Stimulated activated CD8-positive, alpha-beta memory T cell treated with anti-CD3 and anti-CD28 coated beads, Interleukin-4, amount 100 ng/mL, for 4 hours (primary cell): ENCODE measurements at places on chromosomes 3 and 15.

- no peak for DNase-seq
Observed at GRCh38 chr15:50685191-50685975, 1.2 kb downstream of the TRPM7 start.

- DNase-seq: no peak
Observed at GRCh38 chr3:126961791-126962461, 21.0 kb upstream of the PLXNA1 start.

DNA sequence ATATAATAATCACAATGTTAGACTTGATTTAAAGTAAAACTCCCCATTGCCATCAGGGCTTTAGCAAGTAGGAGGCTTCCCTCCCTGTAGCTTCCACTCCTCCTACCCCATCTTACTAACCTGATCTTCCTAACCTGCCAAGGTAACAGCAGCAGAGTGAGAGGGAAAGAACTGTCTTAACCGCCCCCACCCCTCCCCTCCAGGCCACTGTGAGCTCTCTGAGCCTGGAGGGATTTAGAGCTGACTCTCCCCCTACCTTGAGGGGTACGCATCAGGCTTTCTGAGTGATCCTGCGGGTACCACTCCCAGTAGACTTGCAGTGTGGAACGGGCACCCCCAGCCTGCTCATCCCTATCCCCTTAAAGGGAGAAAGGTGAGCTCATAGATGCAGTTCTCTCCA, 11.4 kb upstream of the PRSS50 start:
- no peak for DNase-seq

GRCh38 chr15:40075298-40076044, 33.2 kb downstream of the BMF start:
- no peak for DNase-seq

GRCh38 chr3:69240651-69241568, 118.5 kb upstream of the LMOD3 start:
- DNase-seq: no peak

GRCh38 chr3:127464642-127465041, 125.9 kb downstream of the TPRA1 start:
- DNase-seq: no peak

DNA sequence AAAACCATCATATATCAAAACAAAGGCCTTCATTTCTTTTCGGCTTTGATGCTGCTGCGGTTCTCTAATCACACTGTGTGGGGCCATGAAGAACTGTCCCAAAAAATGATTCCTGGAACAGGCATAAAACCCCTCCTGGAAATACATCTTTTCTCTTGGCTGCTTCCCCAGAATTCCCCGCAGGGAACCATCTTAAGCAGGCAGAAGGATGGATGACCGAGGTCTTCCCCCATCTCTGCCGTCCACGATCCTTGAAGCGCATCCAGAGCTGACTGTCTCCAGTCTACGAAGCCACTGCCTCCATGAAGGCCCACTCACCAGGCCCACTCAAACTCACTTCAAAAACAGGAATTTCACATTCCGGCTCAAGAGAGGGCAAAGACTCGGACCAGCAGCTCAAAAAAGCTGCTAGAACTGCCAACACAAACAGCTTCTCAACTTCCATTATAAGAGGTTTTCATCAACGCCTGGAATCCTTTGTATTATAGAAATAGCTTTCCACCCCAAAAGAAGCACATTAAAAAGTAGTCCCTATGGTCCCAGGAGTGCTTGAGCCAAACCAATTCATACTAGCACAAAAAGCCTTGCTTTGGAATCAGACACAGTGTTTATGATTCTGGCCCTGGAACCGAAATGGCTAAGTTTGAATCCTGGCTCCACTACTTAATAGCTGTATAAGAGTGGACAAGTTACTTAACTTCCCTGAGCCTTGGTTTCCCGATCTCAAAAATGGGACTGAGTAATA, 487.5 kb upstream of the WNT5A start:
- DNase-seq: no peak

GRCh38 chr15:92990031-92990430, 89.9 kb downstream of the CHD2 start:
- DNase-seq: no peak

GRCh38 chr3:105499961-105500360, 133.3 kb downstream of the ALCAM start:
- DNase-seq: no peak

DNA sequence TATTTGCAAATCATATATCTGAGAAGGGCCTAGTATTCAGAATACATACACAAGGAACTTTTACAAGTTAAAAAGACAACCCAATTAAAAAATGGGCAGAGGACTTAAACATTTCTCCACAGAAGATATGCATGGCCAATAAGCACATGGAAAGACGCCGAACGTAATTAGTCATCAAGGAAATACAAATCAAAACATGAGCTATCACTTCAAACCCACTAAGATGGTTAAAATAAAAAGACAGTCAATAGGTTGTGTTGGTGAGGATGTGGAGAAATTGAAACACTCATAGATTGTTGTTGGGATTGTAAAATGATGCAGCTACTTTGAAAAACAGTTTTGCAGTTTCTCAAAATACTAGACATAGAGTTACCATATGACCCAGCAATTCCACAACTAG, 61.2 kb upstream of the NEO1 start:
- DNase-seq: no peak

DNA sequence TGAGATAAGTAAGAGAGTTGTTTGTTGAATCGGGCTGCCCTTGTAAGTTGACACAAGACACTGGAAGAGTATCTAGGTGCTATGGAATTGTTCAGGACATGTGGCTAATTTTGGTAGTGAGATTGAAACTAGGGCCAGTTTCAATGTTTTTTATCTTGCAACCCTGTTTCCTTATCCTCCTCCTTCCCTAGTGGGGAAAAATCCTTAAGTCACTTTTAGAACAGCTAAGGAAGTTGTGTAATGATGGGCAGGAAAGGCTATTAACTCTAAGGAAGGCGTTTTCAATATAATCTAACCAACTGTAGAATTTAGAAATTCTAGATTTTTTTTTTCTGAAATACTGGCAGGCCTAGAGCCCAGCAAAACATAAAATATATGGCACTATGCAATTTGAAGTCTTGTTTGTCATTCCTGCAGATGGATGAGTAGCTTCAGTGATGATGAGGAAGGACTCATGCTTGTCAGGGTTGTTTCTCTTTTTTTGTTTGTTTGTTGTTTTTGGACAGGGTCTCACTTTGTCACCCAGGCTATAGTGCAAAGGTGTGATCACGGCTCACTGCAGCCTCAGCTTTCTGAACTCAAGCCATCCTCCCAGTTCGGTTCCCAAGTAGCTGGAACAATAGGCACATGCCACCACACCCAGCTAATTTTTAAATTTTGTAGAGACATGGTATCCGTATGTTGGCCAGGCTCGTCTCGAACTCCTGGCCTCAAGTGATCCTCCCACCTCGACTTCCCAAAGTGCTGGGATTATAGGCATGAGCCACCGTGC, 27.6 kb upstream of the ADAMTS9 start:
- no peak for DNase-seq

- DNase-seq: no peak
Observed at GRCh38 chr3:149339931-149340309, 6.5 kb upstream of the TM4SF18 start.

- no peak for DNase-seq
Observed at GRCh38 chr3:100454677-100455076, 37.7 kb upstream of the TMEM45A start.

DNA sequence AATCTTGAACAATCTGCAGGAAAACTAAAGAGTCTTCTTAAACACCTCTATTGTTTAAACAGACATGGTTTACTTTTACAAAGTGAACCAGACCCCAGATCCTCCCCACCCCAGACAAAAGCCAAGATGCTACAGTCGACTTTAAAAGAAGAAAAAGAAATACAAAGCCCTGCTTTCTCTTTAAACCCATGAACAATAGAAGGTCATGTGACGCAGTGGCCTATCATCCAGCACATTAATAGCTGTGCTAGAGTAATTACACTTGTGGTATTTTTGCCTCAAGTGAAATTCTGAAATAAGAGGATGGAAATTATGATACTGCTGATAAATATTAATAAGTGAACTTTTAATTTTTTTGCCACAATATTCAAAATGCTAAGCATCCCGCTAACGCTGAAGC, 613.4 kb downstream of the FOXP1 start:
- no peak for DNase-seq

DNA sequence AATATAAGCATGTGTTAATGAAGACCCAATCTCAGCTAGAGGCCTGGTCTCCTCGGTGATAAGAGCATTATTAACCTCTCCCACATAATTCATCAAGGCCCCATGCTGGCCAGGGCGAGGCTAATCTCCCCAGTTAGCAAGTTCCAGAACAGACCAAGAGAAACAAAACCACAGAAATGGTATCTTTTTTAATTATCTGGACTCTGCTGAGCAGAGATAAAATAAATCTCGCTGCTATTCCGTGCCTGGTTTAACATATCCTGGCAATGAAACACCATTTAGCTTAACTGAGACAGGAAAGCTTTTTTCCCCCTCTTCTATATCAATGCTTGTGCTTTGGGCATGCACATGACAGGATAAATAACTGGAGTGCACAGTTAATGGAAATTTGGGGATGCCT, 72.5 kb upstream of the ARHGEF3 start:
- no peak for DNase-seq

DNA sequence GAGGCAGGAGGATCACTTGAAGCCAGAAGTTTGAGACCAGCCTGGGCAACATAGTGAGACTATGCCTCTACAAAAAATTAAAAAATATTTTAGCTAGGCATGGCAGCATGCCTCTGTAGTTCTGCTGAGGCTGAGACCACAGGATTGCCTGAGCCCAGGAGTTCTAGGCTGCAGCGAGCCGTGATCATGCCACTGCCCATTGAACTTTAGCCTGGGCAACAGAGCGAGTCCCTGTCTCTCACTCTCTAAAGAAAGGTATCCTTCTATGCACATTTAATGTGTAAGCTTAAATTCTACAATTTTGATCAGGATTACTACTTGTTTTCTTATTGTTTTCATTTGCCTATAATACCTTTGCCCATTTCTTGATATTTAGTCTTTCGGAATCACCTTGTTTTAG, 26.8 kb downstream of the GALK2 start:
- no peak for DNase-seq

DNA sequence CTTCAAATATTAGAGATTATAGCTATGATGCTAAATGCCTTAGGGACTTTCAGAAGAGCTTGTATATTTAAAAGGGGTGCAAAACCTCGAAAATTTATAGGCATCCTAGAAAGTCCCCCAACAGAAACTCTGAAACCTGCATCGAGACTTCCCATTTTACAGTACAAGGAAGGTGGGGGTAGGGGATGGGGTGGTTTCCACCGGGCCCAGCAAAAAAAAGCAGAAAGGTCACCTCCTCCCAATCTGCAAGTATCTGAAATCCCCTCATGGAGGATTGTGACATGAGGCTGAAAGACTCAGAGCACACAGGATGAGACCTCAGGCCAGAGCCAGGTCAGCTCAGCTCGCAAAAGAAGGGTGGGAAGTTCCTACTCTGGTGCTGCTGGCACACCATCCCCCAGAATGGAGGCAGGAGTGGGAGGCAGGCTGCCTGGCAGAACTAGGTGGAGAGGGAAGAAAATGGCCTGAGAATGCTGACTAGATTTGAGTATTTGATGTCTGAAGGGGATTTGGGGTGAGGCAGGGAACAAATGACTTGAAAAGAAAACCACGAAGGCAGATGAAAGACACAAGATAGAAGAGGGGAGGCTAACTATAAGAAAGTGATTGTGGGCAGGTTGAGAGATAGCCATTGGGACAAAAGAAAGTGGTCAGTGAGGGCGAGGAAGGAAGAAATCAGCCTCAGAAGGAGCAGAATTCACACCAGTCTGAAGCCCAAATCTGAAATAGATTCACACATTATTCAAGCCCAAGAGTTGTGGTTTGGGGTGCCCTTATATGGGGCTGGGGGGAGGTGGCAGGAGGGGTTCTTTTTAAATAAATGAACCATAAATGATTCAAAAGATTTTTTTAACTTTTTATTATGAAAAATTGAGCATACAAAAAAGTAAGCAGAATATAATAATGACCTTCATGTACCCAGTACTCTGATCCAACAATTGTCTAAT, 22.5 kb upstream of the TSC22D2 start:
- DNase-seq: no peak

DNA sequence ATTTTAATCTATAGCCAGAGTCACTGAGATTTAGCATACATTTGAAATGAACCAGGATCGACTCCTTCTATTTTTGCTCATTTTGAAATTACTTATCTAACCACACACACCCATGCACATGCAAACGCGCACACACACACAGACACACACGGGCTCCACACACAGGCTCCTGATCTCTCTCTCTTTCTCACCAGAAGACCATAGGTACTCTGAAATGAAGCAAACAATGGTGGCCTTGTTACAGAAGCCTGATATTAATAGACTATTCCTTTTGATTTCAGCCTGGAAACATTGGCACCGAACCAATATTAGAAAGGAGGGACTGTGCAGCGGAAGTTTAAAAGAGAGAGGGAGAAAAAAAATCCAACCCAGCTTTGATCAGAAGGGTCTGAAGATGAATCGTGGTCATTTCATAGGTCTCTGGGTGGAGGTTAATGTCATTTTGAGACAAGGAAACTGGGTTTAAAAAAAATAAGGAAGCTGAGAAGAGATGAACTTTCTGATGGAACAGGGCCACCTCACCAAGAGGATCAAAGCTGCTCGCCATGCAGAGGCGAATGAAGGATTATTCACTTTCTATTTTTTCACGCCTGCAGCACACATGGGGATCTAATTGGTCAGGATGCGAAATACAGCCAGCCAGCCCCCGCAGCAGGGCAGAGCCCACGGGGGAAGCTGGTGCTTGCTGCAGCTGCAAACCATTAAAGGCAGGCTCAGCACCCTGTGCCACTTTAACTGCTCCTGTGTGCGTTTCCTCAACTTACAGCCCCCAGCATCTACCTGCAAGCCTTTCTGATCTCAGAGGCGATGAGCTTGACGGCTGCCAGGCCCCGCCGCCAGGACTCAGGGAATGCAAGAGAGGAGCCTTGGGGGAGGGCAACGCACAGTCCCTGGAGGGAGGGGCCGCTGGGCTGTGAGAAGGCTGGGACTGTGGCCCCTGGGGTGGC, 88.8 kb downstream of the HES1 start:
- DNase-seq: no peak

DNA sequence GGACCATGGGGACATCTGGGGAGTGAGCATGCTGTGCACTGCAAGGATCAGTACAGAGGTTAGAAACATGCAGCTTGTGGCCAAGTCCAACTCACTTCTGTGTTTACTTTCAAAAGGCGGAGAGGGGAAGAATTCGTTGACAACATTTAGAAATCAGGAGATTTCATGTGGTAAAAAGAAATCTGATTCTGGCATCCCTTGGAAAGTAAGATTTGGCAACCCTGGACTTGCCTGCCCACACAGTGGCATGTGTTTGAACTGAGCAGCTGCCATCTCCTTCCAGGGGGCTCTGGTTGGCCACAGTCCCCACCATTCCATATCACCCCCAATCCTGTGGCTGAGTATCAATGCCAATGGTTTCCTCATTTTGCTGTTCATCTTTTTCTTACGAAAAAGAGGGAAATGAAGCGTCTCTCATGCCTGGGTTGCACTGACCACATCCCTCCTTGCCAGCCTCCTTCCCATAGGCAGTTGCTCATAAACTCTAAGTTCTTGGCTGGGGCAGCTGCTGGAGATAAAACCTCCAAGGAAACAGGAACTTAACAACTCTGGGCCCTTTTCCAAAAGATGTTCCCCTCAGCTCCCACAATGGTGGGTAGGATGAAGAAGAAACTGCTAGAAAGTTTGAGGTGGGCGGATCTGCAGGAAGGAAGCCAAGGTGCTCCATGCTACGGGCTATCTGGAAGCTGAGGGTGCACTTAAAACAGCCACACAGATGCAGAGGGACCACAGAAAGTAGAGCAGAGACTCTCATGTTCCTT, 29.2 kb downstream of the SLC6A11 start:
- DNase-seq: no peak

- no peak for DNase-seq
Observed at GRCh38 chr15:32743411-32744140, 25.8 kb downstream of the GREM1 start.
